ENCODE measurements at places on chromosomes 6 and 20. TPM values are rescaled to one million over a fixed set of nuclear protein-coding genes. Genes with fewer than 3 reads are reported as not detected.

The IER3 gene
- 58.8 TPM for total RNA-seq

The PSORS1C1 gene
- total RNA-seq: 0.42 TPM

The EYS gene
- total RNA-seq: 2.3 TPM

The CRIP3 gene
- total RNA-seq: 5.8 TPM

The BAG2 gene
- 2.8 TPM for total RNA-seq

The FNDC11 gene
- total RNA-seq: not detected

The SYTL3 gene
- total RNA-seq: 1.0 TPM

The SOX18 gene
- total RNA-seq: 4.1 TPM

GRCh38 chr20:37379967-37380828 is 34.3 kb downstream of the SRC start:
- DNase-seq: no peak

DNA sequence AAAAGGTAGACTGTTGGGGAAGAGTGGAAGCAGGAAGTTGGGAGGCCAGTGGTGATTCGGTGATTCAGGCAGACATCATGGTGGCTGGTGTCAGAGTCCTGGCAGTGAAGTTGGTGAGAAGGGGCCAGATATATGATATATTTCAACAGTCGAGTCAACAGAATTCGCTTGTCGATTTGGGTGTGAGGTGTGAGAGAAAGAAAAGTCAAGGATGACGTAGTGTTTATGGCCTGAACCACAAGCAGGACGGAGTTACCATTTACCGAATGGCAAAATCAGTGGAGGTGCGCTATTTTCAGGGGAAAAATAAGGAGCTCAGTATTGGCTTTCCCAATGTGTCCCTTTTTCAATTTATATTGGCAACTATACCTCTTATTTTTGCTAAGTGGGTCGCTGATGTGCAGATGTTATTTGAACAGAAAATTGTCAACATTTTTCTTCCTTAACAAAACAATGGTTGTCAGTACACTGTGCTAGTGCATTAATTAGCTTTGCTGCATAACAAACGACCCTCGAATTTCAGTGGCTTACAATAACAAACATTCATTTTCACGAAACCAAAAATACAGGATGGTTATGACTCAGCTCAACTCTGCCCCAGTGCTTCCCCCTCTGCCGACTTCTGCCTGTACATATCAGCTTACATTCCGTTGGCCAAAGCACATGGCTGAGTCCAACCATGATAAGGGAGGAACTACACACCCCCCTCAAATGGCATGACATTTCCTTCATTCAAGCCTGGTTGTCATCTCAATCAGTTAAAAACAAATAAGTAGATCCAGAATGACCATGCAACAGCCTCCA is 255.0 kb upstream of the ZFP64 start:
- no peak for DNase-seq

GRCh38 chr6:153624528-153624927 is 414.5 kb upstream of the OPRM1 start:
- DNase-seq: no peak

DNA sequence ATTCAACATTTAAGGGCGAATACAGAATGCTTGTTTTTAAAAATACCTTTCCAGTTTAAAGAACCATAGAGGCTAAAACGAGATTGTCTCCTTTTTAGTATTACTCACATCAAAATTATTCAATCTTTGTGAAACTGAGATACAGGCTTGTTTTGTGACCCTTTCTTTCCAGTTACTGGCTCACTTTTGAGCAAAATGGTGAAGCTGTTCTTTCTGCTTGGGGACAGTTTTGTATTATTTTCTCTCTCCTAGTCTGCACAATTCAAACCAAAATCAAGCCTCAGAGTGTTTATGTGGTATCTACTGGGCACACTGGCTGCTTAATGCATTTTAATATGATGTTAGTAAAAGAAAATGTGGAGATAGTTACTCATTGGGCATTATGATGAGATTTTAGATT is 36.5 kb downstream of the HIVEP1 start:
- no peak for DNase-seq

DNA sequence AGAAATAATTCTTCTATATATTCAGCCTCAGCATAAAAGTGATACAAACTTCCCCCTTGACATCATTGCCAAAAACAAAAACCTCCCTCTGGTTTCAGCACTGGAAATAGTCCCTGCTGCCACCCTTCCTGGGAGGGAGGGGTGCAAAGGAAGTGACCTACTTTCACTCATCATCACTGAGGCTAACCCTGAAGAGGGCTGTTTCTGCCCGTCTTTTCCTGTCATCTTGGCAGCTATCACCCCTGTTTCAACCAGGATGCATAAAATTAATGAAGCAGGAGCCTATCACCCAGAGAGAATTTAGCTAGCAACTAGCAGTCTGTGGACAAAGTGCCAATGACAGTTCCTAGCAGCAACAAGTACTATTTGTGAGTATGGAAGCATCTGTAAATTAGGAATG is 397.8 kb downstream of the LAMA2 start:
- DNase-seq: no peak

DNA sequence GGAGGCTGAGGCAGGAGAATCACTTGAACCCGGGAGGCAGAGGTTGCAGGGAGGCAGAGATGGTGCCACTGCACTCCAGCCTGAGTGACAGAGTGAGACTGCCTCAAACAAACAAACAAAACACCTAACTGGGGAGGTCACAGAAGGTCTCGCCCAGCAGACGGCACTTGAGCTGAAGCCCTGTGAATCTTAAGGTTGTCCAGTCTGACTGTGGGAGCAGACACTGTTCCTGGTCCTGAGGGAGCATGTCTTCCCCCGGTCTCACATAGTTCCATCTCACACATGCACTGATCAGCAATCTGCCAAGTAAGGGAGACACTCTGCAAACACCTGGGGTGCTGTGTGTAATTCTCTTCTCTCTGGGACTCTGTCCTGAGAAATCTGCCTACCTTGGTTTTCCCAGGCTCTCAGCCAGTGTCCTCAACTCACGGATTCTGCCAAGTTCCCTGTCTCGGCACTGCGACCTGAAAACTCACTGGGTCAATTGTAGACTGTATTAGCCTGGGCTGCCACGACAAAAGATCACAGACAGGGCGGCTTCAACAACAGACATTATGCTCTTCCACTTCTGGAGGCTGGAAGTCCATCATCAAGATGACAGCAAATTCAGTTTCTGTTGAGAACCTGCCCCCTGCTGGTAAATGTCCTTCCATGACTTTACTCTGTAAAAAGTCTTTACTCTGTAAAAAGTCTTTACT is 94.3 kb downstream of the JPH2 start:
- DNase-seq: no peak

- DNase-seq: no peak
Measured at GRCh38 chr6:9112544-9112943, 677.2 kb upstream of the SLC35B3 start.

DNA sequence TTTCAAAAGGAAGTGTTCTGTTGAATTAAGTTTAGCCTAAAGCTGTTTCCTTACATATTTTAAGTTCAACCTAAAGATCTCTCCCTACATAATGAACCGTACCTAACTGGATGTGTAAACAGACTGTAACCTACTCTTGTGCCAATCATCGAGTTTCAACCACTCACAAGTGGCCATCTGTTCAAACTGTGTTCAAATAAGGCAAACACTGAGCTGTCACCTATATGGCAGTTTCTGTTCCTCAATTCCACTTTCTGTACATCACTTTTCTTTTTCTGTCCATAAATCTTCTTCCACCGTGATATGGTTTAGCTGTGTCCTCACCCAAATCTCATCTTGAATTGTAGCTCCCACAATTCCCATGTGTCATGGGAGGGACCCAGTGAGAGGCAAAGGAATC is 428.6 kb downstream of the HACE1 start:
- no peak for DNase-seq

GRCh38 chr6:123811378-123811777 is 7.7 kb downstream of the NKAIN2 start:
- DNase-seq: no peak

GRCh38 chr20:40646813-40647212 is 42.2 kb downstream of the MAFB start:
- DNase-seq: no peak

DNA sequence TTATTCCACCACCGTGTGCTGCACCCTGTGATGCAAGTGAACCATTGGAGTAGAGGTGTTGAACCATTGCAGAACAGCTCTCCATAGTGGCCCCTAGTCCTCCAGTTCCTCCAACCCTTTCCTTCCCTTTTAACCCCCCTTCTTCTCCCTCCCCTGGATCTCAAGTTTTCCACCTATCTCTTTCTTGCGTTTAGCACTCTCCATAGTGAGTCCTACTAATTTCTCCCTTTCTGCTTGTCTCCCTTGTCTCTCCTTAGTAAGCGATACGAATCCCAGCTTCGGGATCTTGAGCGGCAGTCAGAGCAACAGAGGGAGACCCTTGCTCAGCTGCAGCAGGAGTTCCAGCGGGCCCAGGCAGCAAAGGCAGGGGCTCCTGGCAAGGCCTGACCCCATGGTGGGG is 1.1 kb downstream of the PFDN6 start:
- no peak for DNase-seq

DNA sequence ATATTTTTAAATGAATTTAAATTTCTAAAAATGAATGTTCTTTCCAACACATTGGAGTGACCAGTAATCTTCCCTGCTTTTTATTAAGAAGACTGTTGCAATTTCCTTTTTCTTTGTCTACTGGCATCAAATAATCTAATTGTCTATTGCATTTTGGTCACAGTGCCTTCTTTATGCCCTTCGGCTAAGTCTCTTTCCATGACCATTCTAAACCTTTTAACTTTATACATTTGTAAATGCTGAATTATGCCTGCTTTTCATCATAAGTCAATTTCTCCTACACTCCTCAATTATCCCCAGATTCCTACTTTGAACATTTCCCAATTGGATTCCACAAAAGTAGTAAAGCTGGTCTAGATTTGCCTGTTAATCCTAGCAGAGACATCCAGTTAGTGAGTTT is 69.1 kb upstream of the HSF2 start:
- DNase-seq: no peak

- DNase-seq: no peak
Measured at GRCh38 chr6:140779341-140779740, 1353.4 kb upstream of the GJE1 start.

DNA sequence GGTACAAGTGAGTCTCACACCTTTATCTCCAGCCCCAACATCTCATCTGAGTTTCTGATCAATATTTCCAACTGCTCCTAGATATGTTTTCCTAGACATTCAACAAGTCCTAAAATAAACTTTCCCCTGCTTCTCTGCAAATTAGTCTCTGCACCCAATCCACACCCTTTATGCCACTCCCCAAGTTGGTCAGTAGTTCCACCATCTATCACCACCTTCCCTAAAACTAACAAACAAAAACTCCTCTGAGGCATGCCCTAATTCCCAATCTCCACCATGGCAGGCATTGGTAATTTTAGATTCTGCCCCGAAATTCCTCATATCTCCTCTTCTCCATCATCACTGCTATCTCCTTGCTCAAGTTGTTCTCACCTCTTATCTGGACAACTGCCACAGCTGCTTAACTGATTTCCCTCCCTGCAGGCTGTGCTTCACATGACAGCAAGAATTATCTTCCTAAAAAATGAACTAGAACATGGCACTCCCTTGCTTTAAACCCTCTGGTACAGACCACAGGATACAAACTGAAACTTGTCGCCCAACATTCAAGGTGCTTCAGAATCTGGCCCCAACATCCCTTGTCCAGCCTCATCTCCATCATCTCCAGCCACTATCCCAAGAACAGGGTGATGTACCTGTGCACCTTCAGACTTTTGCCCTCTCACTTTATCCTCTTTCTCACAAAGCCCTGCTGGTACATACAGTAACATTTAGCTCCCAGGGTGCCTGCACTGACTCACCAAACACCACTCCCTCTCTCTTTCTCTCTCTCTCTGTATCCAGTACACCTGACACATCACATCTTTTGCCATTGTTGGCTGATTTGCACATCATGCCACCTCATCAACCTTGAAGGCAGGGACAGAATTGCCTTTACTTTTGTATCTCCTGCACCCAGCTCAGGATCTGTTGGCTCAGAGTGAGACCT is 55.5 kb downstream of the ZHX3 start:
- DNase-seq: no peak

GRCh38 chr6:104585646-104586045 is 274.1 kb downstream of the HACE1 start:
- no peak for DNase-seq

- no peak for DNase-seq
Measured at GRCh38 chr20:58626051-58626450, 25.0 kb upstream of the STX16 start.

DNA sequence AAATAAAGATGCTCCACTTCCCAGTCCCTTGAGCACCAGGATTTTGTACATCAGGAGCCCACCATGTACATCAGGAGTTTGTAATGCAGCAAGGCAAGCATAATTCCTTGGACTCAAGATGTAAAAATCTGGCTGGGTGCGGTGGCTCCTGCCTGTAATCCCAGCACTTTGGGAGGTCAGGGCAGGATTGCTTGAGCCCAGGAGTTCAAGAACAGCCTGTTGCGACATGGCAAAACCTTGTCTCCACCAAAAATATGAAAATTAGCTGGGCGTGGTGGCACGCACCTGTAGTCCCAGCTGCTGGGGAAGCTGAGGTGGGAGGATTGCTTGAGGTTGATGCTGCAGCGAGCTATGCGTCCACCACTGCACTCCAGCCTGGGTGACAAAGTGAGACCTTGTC is 16.1 kb upstream of the MAP1LC3A start:
- no peak for DNase-seq

DNA sequence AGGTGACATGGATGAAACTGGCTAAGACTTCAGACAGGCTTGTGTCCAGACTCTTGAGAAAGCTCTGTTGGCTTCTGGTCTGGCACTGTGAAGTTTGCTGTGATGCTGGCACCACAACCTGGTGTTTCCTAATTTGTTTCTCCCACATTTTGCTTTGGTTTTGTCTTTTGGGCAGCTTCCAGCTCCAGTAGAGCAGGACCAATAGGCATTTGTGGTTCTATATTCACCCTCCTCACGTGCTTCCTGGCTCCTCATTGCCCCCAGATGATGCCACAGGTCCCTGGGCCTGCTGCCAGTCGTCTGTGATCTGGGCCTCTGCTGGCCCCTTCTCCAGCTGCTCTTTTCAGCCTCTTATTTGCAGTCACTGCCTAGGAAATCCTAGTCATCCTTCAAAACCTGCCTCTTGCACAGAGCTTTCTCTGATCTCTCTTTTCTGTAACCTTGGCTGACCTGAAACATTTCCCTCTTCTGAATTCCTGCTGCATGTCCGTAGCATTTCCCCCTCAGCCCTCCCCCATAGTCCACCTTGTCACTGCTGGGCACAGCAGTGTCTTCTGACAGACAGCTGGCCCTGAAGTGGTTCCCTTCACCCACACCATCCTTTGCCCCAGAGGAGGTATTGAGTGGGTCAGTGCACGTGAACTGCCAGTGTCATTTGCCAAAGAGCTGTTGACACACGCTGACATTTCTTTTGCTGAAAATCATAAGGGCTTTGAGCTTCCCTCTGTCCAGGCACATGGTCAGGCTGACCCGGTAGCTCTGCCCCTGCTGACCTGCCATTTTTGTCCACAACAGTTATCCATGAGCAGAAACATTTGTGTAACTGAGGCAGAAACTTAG is 63.0 kb downstream of the PTPN1 start:
- DNase-seq: peak; percentile 58

GRCh38 chr6:79628466-79629288 is 2.5 kb upstream of the SH3BGRL2 start:
- no peak for DNase-seq

- DNase-seq: no peak
Measured at GRCh38 chr6:63097222-63097621, 114.0 kb upstream of the FKBP1C start.
